ENCODE measurements at places on chromosomes 5 and 9.

DNA sequence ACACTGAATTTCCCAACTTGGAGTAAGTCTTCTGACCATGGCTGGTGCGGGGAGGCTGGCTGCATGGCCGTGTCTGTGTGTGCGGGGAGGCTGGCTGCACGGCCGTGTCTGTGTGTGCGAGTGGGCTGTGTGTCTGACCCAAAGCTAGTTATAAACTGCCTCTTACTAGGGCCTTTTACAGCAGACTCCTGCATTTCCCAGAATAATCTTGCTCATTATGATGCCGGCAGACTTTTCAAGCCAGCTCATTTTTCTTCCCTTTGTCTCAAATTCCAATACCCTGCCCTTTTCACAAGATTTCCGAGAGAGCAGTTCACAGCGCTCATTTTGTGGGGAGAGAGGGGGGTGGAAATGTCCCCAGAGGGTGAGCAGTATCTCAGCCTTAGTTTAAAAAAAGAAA is 470.7 kb upstream of the BRINP1 start:
- no peak for DNase-seq

- DNase-seq, result no peak
These were observed 48.0 kb downstream of the HAPLN1 start for GRCh38 chr5:83672646-83673045.

GRCh38 chr9:99752417-99753109 is 69.1 kb upstream of the NR4A3 start:
- no peak for DNase-seq

GRCh38 chr9:38003946-38004808 is 64.8 kb downstream of the SHB start:
- no peak for DNase-seq

- no peak for DNase-seq
These were observed 2.5 kb downstream of the F2R start for GRCh38 chr5:76718381-76718832.

Measured in stimulated activated CD4-positive, alpha-beta T cell treated with anti-CD3 and anti-CD28 coated beads, Interleukin-15, amount 100 ng/mL, for 24 hours (primary cell).